ENCODE measurements at places on chromosomes 1 and 21.

DNA sequence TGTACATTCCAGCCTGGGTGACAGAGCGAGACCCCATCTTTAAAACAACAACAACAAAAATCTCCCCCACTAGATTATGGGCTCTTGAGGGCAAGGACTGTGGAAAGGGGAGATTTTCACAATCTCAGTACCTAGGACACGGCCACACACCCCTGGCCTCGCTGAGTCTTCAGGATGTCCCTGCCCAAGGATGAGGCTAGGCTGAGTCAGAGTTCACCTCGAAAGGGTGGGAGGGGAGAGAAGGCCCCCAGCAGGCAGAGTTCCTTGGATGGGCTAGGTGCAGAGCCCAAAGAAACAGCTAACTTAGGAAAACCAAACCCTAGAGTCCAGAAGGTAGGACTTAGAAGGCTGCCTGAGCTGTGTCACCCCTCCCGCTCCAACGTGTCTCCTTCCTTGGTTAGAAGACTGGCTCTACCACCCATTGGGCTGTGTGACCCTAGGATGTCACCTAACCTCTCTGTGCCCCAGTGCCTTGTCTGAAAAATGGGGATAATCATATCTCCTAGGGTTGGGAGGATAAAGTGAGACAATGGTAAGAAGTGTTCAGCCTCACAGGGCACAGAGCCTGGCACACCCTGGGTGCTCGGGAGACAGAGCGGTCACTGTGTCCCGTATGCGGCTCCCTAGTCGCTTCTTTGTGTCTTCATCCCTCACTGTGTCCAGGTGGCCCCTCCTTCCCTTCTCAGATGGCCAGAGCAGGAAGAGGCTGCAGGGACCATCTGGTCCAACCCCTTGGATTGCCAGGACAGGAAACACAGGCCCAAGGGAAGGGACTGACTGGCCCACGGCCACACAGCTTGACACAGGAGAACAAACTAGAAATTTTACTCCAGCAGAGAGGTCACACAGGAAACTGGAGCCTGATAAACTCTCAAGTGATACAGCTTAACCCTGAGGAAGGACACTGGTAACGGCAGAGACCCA is 11.2 kb downstream of the TRIM62 start:
- no peak for DNase-seq

DNA sequence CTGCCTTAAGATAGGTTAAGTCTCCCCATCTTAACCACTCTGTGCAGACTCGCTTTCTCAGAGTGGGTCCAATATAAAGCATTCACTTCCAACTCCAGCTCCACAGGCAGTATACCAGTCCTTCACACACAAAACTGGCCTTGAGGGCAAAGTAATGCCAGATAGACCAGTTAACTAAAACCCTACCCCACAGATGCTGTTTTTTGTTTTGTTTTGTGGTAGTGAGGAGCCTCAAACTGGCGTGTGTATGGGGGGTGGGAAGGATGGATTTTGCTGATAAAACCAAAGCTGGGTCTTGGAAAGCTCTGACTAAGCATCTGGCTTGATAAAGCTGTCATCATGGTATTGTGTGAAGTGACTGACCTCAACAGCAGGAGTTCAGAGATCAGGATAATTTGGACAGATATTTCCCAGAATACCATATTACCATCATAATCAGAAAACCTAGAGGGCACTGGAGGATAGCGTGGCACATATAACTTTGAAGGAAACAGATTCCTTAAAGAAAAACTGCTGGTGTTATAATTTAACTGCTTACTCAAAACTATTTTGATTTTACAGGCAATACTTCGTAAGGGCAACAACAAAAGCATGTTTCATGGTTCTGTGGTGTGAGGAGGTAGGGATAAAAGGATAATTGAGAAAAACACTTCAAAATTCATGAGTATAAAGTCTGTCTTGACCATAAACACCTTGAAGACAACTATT is 29.6 kb upstream of the CPLANE2 start:
- DNase-seq, result no peak

GRCh38 chr1:31562707-31563360 is 13.5 kb upstream of the TINAGL1 start:
- no peak for DNase-seq

DNA sequence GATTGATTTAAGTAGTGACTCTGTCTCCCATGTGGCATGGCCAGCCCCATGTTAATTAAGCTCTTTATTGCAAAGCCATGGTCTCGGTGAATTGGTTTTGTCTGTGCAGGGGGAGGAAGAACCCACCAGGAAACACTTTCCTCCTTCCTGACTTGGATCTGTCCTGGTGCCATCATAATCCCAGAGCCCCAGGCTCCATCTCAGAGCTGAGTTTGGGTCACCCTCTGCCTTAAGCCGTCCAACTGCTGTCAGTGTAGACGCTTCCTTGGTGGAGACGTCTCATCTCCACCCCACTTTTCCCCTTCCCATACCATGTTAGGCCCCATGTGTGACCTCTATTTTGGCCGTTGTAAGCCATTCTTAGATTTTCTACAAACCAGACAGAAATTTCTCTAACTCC is 36.0 kb upstream of the COL6A2 start:
- no peak for DNase-seq

DNA sequence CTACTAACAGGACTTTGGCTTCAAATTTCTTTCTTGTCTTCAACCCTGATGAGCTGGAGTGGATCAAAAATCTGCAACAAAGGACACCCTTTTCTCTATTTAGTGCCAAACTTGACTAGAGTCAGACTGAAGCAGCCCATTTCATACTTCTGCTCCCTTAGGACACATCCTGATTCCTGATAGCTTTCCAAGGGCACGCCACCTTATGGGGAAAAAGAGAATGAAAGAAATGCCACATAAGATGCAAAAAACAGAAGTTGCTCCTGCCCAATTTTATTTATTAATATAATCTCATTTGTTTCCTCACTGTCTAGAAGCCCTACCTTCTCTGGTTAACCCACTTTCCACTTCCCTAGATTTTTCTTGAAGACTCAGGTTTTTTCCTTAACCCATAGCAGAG is 72.7 kb upstream of the NBPF4 start:
- DNase-seq, result no peak

DNA sequence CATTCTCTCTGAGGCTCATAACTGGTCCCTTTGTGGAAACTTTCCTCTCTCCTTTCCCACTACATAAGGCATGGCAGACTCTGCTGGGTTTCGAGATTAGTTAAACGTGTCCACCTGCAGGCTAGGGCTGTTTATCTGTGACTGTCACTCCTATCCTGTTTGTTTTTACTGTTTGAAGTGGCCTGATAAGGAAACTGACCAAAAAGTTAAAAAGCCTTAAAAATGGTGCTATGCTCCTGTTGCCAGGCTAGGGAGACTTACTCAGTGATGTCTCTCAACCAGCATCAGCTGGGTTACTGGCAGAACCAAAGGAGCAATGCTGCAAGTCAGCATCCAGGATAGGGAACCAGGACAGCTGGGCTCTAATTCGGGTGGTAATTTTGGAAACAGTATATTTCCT is 3.9 kb downstream of the PIGV start:
- DNase-seq, result no peak

DNA sequence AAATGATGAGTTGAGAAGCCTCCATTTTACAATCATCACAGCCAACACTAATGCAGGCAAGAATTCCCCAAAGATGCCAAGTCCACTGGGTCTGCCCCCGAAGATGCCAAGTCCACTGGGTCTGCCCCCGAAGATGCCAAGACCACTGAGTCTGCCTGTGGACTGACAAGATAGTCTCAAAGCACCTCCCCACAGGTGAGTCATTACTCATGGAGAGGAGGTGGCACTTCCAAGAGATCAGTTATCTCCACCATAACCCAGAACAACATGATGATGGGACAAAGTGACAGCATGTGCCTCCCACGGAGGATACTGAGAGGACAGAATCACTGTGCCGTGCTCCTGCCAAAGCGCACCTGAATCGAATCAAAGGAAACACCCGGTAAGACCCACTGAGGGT is 4.8 kb downstream of the PTTG1IP start:
- DNase-seq, result no peak

DNA sequence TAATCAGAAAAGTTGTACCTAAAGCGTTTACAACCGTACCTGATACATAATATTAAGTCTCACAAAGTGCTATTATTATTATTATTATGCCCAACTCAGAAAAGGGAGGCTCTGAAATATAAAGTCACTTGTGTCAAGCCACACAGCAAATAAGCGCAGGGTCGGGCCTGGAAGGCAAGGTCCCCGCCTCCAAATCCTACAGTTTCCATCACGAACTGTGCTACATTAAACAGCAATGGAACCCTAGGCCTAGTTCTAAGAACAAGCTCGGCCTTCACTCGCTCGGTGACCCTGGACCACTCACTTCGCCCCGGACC is 549 bp downstream of the PARS2 start:
- no peak for DNase-seq

- no peak for DNase-seq
These were observed 40.5 kb downstream of the ATF3 start for GRCh38 chr1:212649020-212649419.

GRCh38 chr1:109924316-109924715 is 13.7 kb downstream of the CSF1 start:
- DNase-seq, result no peak

GRCh38 chr1:108560189-108560873 is 431 bp downstream of the EEIG2 start:
- peak; percentile 1 for DNase-seq

DNA sequence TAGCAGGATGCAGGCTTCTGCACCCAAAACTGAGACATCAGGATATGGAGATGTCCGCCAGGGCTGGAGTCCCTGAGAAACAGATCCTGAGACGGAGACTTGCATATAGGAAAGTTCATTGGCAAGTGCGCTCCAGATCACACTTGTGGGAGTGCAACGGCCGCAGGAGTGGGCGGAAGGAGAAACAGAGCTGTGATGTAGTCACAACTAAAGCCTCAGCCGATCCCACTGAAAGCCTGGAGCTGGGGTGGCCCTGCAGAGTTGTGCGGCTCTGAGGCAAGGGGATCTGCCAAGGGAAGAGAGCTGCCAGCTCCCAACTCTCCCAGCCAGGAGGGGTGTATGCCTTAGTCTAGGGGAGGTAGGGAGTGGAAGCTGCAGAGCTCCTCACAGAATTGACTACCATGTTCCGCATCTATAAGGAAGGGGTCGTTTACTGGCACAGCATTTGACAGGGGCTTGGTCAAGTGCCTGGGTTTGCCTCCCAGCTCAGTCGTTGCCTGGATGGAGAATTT is 42.1 kb upstream of the PLA2G2C start:
- no peak for DNase-seq

DNA sequence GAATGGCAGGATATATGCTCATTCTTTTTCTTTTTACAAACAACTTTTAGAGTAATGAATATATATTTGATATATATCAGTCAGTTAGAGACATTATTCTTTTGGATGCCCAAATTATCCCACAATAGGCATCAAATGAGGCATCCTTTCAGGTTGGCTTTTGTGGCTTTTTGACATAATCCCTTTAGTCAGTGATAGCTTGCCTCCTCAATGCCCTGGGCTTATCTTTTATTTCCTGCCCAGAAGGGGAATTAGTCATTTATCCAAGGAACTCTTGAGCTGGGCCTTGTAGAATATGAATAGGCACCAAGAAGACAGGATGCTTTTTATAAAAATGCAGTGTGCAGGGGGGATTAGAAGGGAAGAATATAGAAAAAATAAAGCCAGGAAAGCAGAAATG is 22.2 kb downstream of the EPHX4 start:
- DNase-seq, result no peak

- DNase-seq, result no peak
These were observed 376.7 kb downstream of the S1PR1 start for GRCh38 chr1:101613546-101613945.

DNA sequence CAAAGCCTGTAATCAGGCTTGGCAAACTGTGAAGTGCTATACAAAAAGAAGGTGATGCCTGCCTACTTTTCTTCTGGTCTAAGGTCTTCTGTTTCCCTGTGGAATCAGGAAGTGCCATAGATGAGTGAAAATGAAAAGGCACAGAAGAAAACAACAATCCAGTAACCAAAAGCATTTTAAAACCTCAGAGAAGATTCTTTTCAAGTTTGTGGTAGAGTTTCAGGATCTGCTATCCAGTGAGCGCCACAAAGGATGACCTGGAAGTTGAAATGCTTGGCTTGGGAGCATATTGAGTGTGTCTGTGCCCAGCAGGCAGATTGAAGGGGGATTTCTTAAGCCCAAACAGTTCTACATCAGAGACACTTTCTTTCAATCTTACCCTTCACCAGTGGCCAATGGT is 272.2 kb downstream of the PAPPA2 start:
- no peak for DNase-seq

GRCh38 chr1:18805150-18805879 is 54.1 kb downstream of the TAS1R2 start:
- DNase-seq, result no peak

GRCh38 chr1:174153085-174153824 is 6.1 kb upstream of the RABGAP1L start:
- no peak for DNase-seq

GRCh38 chr1:76033800-76034475 is 40.6 kb upstream of the ST6GALNAC3 start:
- no peak for DNase-seq

- no peak for DNase-seq
These were observed 22.6 kb downstream of the PLPPR5 start for GRCh38 chr1:98981917-98982513.

DNA sequence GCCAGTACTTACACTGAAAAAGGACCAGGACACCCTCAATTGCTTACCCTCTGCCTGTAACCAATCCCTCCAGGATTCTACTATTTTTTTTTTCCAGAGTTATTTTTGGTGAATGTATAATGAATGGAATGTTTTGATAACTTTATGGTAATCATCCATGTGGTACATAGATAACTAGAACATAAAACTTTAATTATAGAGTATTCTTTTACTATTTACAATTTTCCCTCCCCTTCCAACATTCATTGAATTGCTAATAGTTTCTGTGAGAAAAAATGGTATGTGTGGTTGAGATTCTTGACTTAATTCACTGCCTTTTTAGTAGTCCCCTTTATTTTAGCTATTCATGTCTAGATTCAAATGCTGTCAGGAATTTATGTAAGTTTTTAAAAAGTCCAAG is 164.6 kb downstream of the CYYR1 start:
- DNase-seq, result no peak
